Activated naive CD4-positive, alpha-beta T cell (primary cell): ENCODE measurements at places on chromosomes 3 and 15.

DNA sequence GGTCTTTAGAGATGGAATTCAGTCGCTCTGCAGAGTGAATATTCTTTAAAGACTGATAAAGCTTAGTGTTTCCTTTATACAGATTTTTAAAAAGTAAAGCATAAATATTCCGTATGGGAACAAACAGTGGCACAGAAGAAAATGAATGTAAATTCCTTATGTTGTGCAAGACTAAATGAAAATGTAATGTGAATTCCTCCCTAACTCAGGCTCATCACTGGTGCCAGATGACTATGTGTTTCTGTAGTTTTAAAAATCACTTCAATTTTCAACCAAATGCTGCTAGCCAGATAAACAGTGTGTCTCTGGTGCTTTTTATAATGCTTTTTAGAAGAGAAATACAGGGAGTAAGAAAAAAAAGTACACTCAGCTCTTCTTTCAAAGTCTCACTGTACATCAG is 154.8 kb upstream of the SNTN start:
- DNase-seq = no peak

- no peak for DNase-seq
Measured at GRCh38 chr3:32335365-32336112, 56.1 kb upstream of the CMTM7 start.

DNA sequence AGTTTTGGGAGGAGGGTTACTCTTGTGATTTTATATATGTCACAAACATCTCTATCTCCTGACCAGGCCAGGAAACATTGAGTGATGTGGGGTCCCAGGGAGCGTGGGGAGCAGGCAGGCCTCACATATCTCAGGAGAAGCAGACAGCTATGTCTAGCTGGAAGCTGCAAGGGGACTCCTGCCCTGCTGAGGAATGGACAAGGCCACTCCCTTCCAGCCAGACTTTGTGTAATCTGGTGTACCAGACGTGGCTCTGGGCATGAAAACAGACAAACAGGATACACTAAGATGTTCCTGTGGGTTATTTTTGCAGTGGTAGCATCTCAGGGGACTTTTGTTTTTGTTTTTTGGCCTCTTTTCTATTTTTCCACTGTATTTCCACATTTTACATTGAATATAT is 23.2 kb downstream of the CYP8B1 start:
- DNase-seq = no peak

- no peak for DNase-seq
Measured at GRCh38 chr3:190265796-190266195, 56.5 kb downstream of the CLDN1 start.

DNA sequence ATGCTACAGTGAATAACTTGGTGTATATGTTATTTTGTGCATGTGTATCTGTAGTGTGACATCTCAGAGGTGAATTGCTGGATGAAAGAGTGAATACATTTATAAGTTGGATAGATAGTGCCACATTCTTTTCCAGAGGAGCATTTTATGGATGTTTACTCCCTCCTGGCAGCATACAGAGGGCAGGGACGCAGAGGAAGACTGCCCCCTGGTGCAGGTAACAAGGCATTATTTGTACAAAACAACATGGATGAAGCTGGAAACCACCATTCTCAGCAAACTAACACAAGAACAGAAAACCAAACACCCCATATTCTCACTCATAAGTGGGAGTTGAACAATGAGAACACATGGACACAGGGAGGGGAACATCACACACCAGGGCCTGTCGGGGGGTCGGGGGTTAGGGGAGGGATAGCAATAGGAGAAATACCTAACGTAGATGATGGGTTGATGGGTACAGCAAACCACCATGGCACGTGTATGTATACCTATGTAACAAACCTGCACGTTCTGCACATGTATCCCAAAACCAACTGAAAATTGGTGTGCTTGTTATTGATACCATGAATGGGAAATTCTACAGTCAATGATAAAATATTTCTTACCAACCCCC is 57.9 kb upstream of the CTXND1 start:
- no peak for DNase-seq

GRCh38 chr3:155488671-155489070 is 195.2 kb upstream of the STRIT1 start:
- no peak for DNase-seq

DNA sequence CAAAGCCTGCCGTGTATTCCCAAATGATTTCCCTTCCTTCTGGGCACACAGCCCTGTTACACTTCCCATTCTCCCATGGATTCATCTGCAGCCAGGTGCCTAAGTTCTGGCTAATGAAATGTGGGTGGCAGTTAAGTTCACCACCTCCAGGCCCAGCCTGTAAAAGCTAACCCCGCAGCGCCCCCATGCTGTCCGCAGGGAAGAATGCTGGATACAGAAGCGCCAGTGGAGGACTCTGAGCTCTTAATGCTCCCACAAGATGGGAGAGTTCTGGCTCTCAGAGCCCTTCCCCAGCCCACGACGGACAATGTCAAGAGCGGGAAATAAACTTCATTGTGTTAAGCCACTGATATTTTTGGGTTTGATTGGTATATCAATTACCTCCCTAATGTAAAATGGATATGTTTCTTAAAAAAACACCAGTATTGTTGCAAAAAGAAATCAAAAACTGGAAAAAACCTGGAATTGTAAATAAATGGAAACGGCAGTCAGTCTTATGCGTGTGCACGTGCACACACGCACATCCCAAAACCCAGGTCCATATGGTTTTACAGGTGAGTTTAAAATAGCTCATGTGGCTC is 37.7 kb upstream of the FGD5 start:
- DNase-seq = no peak

GRCh38 chr15:58856086-58856485 is 77.4 kb downstream of the SLTM start:
- no peak for DNase-seq

GRCh38 chr3:58539626-58540025 is 2.6 kb upstream of the ACOX2 start:
- no peak for DNase-seq
